ENCODE measurements at places on chromosomes 16 and 17. TPM values are rescaled to one million over a fixed set of nuclear protein-coding genes. Genes with fewer than 3 reads are reported as not detected.

GRCh38 chr17:3610523-3610922, 1.3 kb upstream of the TRPV1 start:
- no peak overlapping the region for H3K27ac ChIP-seq
- DNase-seq, result no peak
- no peaks in the 10 kb centered on the region for H3K4me1 ChIP-seq

GRCh38 chr17:74211912-74212208, 1.5 kb upstream of the TTYH2 start:
- no peak for DNase-seq

- H3K27me3 ChIP-seq, result no peaks in the 10 kb centered on the region
- no peak for DNase-seq
- H3K27ac ChIP-seq, result peak overlapping the region; percentile 88
- H3K4me3 ChIP-seq, result peak overlapping the region; percentile 56
These were observed 192.5 kb downstream of the ZNF423 start for GRCh38 chr16:49663081-49664065.

DNA sequence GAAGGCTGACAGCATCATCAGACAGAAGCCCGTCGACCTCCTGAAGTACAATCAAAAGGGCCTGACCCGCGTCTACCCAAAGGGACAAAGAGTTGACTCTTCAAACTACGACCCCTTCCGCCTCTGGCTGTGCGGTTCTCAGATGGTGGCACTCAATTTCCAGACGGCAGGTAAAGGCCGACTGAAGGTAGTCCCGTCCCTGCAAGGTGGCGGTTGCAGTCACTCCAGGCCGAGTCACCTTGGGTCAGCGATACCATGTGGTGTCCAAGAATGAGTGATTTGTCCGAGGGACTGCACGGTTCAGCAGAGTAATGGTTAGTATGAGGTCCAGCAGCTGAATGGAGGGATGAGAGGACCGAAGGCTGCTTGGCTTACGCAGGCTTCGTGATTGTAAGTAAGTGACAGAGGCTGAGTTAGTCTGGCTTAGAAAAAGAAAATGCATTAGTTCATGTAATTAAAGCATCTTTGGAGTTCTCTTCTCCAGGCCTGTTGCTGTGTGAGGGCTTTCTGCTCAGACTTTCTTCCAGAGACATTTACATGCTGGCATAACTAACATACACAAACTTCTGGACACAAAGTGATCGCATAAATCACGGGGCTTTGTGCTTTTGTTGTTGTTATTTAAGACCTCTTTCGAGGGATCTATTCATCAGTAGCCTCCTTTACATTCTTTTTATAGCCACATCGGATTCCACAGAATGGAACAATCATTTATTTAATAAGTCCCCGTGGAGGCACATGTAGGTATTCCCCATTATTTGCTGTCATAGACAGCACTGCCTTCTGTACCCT, 74.9 kb downstream of the SDR42E1 start:
- H3K4me3 ChIP-seq, result no peak overlapping the region
- DNase-seq, result no peak
- no peaks in the 10 kb centered on the region for H3K4me1 ChIP-seq
- H3K27me3 ChIP-seq, result no peaks in the 10 kb centered on the region

GRCh38 chr17:58096892-58097291, 13.7 kb downstream of the DYNLL2 start:
- H3K27ac ChIP-seq, result no peak overlapping the region
- no peaks in the 10 kb centered on the region for H3K27me3 ChIP-seq
- H3K4me1 ChIP-seq, result no peaks in the 10 kb centered on the region
- peaks cover 19% of the 10 kb centered on the region for H3K36me3 ChIP-seq

- H3K4me3 ChIP-seq, result no peak overlapping the region
- no peaks in the 10 kb centered on the region for H3K36me3 ChIP-seq
- H3K4me1 ChIP-seq, result no peaks in the 10 kb centered on the region
- H3K27ac ChIP-seq, result no peak overlapping the region
These were observed 77.1 kb upstream of the RCVRN start for GRCh38 chr17:9982159-9982558.

- H3K27me3 ChIP-seq, result no peaks in the 10 kb centered on the region
- H3K27ac ChIP-seq, result no peak overlapping the region
- no peak overlapping the region for H3K4me3 ChIP-seq
- DNase-seq, result no peak
These were observed 239.9 kb upstream of the DYNLRB2 start for GRCh38 chr16:80300876-80301275.

Gene KRTAP1-5
- not detected for total RNA-seq

Gene P2RX1
- total RNA-seq, result not detected

Gene SLC12A4
- 83.2 TPM for total RNA-seq

Gene CDH8
- total RNA-seq, result not detected

Gene DPEP3
- not detected for total RNA-seq

Gene BAIAP3
- total RNA-seq, result 0.64 TPM

Gene PRKCA
- total RNA-seq, result 3.2 TPM

Gene OMG
- not detected for total RNA-seq

Gene RNF112
- total RNA-seq, result 0.53 TPM
